ENCODE measurements at places on chromosomes 2 and 18.

DNA sequence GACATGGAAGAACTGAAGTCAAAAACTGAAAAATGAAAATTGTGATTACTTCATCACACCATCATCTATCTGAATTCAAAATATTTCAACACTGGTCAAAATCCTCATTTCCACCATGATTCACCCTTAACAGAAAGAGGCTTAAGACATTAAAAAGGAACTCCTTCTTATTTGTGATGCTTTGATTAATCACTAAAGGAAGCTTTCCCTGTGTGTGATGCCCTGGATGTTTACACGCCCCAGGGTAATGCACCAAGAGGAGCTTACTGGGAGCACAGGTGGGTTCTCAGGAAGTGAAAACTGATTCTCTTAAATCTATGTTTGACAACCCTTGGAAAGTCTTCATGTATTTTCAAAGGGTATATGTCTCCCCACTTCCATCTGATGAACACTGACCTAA, 11.5 kb downstream of the GRB14 start:
- no peak for DNase-seq

GRCh38 chr2:117933884-117934354, 80.0 kb downstream of the CCDC93 start:
- no peak for DNase-seq

GRCh38 chr2:147483911-147484310, 360.9 kb upstream of the ACVR2A start:
- DNase-seq, result no peak

DNA sequence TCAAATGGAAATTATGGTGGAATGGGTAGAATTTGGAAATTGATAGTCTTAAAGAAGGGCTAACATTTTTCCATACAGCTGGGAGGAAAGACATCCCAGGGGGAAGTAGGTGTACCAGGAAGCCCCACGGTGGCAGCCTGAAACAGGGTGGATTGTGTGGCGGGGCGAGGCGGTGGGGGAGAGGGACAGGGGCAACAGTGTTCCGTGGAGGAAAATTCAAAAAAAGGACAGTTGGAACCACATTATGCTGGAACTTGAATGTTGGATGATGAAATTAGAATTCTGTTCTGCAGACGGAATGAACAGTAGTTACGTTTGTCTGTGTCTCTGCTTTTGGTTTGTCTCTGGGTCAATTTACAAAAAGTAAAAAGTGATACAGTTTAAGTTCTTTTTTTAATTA, 10.6 kb upstream of the CIB4 start:
- DNase-seq, result no peak

Data from astrocyte of the spinal cord (primary cell).